Esophagus squamous epithelium (tissue), 5 donors: ENCODE measurements at places on chromosomes 2 and 18.

DNA sequence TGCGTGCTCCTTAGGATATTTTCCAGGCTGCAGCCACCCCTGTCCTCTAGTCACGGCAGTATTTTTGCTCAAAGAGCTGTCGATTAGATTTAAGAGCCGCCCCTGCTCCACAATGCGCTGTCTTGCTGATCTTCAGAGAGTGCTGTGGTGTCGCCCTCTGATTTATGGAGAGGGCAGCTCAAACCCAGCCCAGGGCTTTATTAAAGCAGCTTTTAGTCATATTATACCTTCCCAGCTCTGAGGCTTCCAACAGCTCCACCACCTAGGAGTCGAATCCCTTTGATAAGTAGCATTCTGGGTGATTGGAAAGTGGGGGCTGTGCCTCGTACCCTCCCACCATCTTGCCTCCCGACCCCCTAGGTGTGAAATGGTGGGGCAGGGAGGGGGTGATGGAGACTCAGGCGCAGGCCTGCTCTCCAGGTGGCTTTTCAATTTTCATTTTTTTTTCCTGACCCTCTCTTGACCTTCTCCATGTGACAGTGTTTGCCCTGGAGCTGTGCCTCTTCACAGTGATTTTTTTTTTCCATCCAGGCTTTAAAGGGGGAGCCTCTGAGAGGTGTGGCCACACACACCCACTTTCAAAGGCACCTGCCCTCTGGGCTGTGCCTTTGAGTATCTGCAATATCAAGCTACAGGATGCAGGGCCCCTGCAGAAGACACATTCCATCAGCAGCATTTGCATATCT, 53.1 kb upstream of the NRP2 start:
- no peaks in the 10 kb centered on the region for H3K36me3 ChIP-seq
- H3K4me3 ChIP-seq = no peak overlapping the region
- H3K27me3 ChIP-seq = no peaks in the 10 kb centered on the region
- H3K4me1 ChIP-seq = no peaks in the 10 kb centered on the region

DNA sequence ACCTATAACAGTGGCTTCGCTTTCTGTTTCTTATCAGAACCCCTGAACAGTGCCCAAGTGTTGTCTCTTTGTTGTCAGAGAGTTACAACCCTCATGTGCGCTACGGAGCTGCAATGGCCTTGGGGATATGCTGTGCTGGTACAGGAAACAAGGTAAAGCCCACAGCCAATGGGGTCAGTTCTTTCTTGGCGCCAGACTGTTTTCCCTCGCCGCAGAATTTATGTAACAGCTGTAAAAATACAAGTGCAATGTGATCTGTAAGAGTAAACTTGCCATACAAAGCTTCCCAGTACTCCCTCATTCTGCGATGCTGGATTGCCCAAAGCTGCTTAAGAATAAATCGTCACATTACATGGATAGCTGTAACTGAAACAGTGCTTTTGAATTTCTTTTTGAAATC, 13.9 kb upstream of the HTR2B start:
- DNase-seq = no peak
- H3K4me3 ChIP-seq = no peak overlapping the region
- H3K4me1 ChIP-seq = no peaks in the 10 kb centered on the region
- H3K27ac ChIP-seq = no peak overlapping the region

- no peaks in the 10 kb centered on the region for H3K4me1 ChIP-seq
- H3K27ac ChIP-seq = no peak overlapping the region
- H3K36me3 ChIP-seq = no peaks in the 10 kb centered on the region
- H3K27me3 ChIP-seq = no peaks in the 10 kb centered on the region
- no peak for DNase-seq
Measured at GRCh38 chr2:6946722-6947121, 29.5 kb downstream of the RNF144A start.

GRCh38 chr2:88671786-88672427, 19.6 kb upstream of the RPIA start:
- H3K36me3 ChIP-seq = no peaks in the 10 kb centered on the region
- DNase-seq = no peak
- no peak overlapping the region for H3K4me3 ChIP-seq
- no peaks in the 10 kb centered on the region for H3K27me3 ChIP-seq
- H3K4me1 ChIP-seq = peaks cover 5% of the 10 kb centered on the region

DNA sequence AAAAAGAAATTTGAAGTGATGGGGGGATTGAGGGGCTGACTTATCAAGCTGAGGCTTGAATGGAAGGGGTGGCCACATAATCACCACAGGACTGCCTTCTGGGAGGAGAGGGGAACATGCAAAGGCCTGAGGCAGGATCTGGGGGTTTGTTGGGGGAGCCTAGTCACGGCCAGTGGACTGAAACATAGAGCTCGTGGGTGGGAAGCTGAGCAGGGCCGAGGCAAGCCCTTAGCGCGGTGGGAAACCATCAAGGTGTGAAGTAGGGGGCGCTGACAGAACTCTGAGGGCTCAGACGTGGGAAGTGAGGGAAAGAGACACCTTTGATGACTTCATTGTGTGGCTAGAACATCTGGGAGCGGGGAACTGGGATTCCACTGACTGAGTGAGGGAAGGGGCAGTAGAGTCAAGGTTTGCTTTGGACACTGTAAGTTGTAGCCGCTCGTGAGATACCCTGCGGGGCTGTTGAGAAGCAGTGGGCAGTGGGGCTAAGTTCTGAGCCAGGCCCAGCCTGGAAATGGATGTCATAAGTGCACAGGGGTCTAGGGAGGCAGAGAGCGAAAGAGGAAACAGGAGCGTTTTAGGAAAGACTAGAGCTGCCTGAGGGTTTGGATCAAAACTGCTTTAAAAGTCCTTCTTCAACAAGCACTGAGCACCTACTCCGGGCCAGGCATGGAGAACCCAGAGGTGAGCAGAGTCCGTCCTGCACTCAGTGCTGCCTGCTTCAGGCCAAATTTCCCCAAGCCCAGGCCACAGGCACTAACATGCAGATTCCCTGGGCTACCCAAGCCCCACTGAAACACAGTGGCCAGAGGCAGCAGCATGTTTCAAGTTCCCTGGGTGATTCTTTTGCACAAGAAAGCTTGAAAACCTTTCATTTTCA, 686 bp upstream of the SNORC start:
- no peak overlapping the region for H3K4me3 ChIP-seq
- H3K27me3 ChIP-seq = no peaks in the 10 kb centered on the region
- no peaks in the 10 kb centered on the region for H3K4me1 ChIP-seq
- no peak for DNase-seq

DNA sequence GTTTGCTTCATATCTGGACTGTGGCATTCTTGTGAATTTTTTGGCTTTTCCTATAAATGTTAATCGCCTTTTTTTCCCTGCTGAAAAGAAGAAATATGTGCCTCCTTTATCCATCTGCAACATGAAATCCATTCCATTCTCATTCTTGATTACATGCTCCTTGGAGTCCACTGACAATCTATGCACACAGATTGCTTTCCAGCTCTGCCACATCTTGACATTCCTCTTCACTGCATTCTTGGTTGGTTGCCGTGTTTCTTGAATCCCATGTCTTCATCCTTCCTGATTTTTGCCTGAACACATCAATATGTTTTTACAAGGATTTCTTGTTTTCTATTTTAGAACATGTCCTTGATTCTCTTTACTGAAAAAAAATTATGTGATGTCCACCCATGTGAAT, 26.7 kb upstream of the BIRC6 start:
- H3K27ac ChIP-seq = no peak overlapping the region
- H3K4me1 ChIP-seq = no peaks in the 10 kb centered on the region
- no peaks in the 10 kb centered on the region for H3K27me3 ChIP-seq
- no peak for DNase-seq

- no peaks in the 10 kb centered on the region for H3K27me3 ChIP-seq
- no peak for DNase-seq
- no peak overlapping the region for H3K27ac ChIP-seq
- peaks cover 14% of the 10 kb centered on the region for H3K4me1 ChIP-seq
- H3K36me3 ChIP-seq = no peaks in the 10 kb centered on the region
Measured at GRCh38 chr18:3498698-3499471, 48.9 kb downstream of the TGIF1 start.

DNA sequence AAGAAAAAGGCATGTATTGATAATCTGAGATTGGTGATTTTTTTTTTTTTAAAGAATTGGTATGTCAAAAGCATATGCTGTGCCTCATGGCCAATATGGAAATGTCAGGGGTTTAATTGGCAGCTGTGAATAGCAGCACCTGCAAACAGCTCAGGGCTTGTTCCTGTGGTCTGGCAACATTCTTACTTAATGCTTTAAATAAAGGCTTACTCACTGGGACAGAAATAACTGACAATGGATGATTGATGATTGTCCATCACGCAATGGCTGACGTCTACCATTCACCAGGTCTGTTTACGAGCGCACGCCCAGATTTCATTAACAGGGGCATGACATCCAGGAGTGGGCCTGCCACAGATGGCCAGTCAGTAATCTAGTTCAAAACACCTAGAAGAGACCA, 66.7 kb downstream of the ETAA1 start:
- no peak overlapping the region for H3K4me3 ChIP-seq
- no peaks in the 10 kb centered on the region for H3K36me3 ChIP-seq
- no peak for DNase-seq
- peaks cover 42% of the 10 kb centered on the region for H3K4me1 ChIP-seq

- DNase-seq = no peak
- no peaks in the 10 kb centered on the region for H3K4me1 ChIP-seq
- no peak overlapping the region for H3K4me3 ChIP-seq
- H3K36me3 ChIP-seq = no peaks in the 10 kb centered on the region
Measured at GRCh38 chr2:78646533-78647364, 378.8 kb upstream of the REG3G start.

- H3K27ac ChIP-seq = no peak overlapping the region
- no peak overlapping the region for H3K4me3 ChIP-seq
- no peak for DNase-seq
- H3K4me1 ChIP-seq = no peaks in the 10 kb centered on the region
- H3K27me3 ChIP-seq = no peaks in the 10 kb centered on the region
Measured at GRCh38 chr2:3777966-3778365, 74.6 kb downstream of the DCDC2C start.

GRCh38 chr2:111900859-111901258, 2.5 kb downstream of the MERTK start:
- H3K36me3 ChIP-seq = no peaks in the 10 kb centered on the region
- DNase-seq = no peak
- peaks cover 23% of the 10 kb centered on the region for H3K27me3 ChIP-seq
- peaks cover 25% of the 10 kb centered on the region for H3K4me1 ChIP-seq
- peak overlapping the region; percentile 86 for H3K4me3 ChIP-seq
- H3K27ac ChIP-seq = peak overlapping the region; percentile 50

DNA sequence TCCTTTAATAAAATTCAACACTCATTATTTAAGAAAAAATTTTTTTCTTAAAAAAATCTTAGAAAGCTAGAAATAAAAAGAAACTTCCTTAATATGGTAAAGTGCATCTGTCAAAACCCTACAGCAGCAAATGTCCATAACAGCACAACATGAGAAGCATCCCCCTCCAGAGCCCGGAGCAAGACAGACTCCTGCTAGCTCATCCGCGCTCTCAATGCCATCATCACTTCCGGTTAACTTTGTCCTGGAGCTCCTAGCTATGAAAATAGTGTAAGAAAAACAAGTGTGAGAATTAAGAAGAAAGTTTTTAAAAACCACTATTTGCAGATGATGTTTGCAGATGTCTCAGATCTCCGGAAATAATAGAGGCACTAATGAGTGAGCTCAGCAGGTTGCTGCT, 103.1 kb downstream of the TEX51 start:
- H3K4me3 ChIP-seq = no peak overlapping the region
- DNase-seq = no peak
- no peaks in the 10 kb centered on the region for H3K27me3 ChIP-seq
- H3K4me1 ChIP-seq = no peaks in the 10 kb centered on the region
- H3K36me3 ChIP-seq = no peaks in the 10 kb centered on the region

- no peak overlapping the region for H3K4me3 ChIP-seq
- no peaks in the 10 kb centered on the region for H3K27me3 ChIP-seq
- no peak for DNase-seq
- no peak overlapping the region for H3K27ac ChIP-seq
Measured at GRCh38 chr2:97932975-97933662, 62.6 kb downstream of the TMEM131 start.

GRCh38 chr2:38600921-38601455, 1.7 kb downstream of the HNRNPLL start:
- DNase-seq = no peak
- H3K4me1 ChIP-seq = peaks cover 65% of the 10 kb centered on the region

GRCh38 chr2:235032466-235032865, 80.6 kb downstream of the SH3BP4 start:
- no peak overlapping the region for H3K4me3 ChIP-seq
- H3K27me3 ChIP-seq = no peaks in the 10 kb centered on the region
- H3K27ac ChIP-seq = no peak overlapping the region
- H3K4me1 ChIP-seq = peaks cover 18% of the 10 kb centered on the region

- H3K27me3 ChIP-seq = no peaks in the 10 kb centered on the region
- peaks cover 35% of the 10 kb centered on the region for H3K4me1 ChIP-seq
- no peak overlapping the region for H3K4me3 ChIP-seq
- DNase-seq = no peak
Measured at GRCh38 chr2:71880846-71881610, 266.6 kb downstream of the CYP26B1 start.

DNA sequence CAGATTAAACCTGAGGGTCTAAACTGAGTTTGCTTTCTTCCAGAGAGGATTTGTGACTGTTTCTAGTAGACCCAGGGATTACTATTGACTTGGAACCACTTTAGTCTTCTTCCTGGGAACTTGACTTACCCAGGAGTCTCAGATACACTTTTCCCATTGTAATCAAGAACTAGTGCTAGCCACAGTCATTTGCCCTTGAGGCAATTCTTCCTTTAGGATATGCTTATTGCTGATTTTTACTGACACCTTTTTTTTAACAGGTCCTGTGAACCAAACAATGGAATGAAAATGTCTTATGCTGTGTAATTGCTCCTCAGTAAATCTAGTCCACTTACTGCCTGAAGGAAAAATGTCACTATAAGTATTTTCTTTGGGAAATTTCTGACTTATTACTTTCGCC, 78.3 kb downstream of the TAF4B start:
- H3K27ac ChIP-seq = no peak overlapping the region
- DNase-seq = no peak
- no peaks in the 10 kb centered on the region for H3K36me3 ChIP-seq
- H3K27me3 ChIP-seq = no peaks in the 10 kb centered on the region

DNA sequence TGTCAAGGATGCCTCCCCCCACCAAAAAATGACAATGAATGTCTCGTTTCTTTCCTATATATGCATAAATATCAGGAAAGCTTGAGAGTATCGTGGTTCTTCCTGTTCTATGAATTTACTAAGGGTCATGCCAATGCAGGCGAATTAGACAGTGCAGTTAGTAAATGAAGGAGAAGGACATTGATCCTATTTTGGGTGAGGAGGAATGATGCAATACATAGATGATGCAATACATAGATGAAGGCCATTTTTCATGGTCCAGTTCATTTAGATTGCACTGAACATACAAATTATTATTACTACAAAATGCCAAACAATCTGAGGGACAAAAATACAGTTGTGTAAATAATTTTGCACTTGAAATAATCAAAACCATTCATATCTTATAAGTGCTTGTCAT, 1265.0 kb downstream of the LRP1B start:
- no peaks in the 10 kb centered on the region for H3K4me1 ChIP-seq
- H3K27me3 ChIP-seq = no peaks in the 10 kb centered on the region
- no peak for DNase-seq
- H3K27ac ChIP-seq = no peak overlapping the region
- no peak overlapping the region for H3K4me3 ChIP-seq
- H3K36me3 ChIP-seq = no peaks in the 10 kb centered on the region
